Stimulated activated CD4-positive, alpha-beta T cell treated with anti-CD3 and anti-CD28 coated beads, Interleukin-4, amount 100 ng/mL, for 1 hour (primary cell): ENCODE measurements at places on chromosomes 6 and 20.
A peak's percentile ranks its signal among the peaks of the same experiment; 100 is the strongest.

GRCh38 chr20:36836591-36837269 is 39.2 kb upstream of the TLDC2 start:
- peak; percentile 51 for DNase-seq

DNA sequence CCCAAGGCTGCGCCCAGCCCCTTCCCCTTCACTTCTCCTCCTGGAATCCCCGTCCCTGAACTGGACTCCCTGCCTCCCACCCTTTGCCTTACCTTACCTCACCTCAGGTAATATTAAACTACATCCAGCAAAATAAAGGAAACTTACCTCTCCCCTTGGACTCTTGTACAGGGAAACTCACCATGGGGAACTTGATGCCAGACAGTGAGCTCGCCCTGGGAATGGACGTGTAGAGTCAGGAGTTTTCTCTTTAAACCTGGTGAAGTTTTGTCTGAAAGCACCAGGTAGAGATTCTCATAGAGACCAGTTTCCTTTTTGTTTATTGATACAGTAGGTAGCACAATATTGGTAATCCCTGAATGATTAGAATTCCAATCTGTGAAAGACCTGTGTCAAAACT is 544 bp upstream of the HLA-C start:
- DNase-seq = no peak

GRCh38 chr6:80976336-80976735 is 776.1 kb downstream of the TENT5A start:
- DNase-seq = no peak

DNA sequence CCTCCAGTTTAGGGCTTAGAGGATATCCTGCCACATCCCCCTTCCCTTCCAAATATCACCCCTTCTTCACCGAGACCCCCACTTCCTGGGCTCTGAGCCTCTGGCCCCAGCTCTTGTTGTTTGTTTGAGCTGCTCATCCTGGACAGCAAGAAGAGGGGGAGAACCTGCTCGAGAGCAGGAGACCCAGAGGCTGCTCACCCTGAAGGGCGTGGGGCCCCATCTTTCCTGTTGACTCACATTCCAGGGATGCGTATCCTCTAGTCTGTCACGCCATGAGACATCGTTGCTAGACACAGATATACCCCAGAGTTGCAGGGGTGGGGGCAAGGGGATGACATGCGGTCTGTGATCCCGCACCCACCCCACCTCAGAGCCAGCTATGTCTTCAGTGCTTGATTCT is 5.7 kb upstream of the TNXB start:
- DNase-seq = no peak

- no peak for DNase-seq
These were observed 23.8 kb downstream of the GABRR2 start for GRCh38 chr6:89291256-89291819.

DNA sequence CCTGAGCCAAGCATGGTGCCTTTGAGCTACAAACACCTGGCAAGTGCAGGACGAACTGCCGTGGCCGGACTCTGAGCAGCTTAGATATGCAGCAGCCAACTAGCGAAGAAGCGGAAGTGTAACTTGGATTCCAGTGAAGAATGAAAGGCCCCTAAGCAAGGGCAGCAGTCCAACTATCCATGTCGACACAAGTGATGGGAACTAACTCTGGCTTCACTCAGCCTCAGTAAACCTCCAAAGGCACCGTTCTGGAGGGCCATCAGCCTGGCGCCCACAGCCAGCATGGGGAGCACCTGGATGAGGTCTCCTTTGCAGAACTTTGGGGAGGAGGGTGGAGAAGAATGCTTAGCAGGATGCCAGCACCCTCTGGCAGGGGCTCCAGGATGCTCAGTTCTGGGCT is 78.4 kb upstream of the MLN start:
- DNase-seq = no peak

DNA sequence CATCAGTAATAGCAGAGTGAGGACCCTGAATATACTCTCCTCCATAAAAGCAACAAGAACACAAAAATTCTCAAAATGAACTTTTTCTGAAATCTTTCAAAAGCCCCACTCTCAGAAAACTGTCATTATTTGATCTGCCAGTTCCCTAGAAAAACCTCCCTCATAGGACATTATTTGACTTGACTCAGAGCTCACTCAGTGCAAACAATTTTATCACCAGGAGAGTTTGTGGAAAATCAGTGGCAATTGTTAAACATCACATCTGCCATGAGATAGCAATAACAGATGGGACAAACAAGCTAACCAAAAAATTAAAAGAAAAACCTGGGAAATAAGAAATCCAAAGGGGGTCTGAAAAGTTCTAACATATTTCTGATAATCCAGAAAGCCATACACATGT is 100.0 kb downstream of the ATG5 start:
- no peak for DNase-seq

- DNase-seq = no peak
These were observed 76.6 kb upstream of the VGLL2 start for GRCh38 chr6:117188627-117189201.

DNA sequence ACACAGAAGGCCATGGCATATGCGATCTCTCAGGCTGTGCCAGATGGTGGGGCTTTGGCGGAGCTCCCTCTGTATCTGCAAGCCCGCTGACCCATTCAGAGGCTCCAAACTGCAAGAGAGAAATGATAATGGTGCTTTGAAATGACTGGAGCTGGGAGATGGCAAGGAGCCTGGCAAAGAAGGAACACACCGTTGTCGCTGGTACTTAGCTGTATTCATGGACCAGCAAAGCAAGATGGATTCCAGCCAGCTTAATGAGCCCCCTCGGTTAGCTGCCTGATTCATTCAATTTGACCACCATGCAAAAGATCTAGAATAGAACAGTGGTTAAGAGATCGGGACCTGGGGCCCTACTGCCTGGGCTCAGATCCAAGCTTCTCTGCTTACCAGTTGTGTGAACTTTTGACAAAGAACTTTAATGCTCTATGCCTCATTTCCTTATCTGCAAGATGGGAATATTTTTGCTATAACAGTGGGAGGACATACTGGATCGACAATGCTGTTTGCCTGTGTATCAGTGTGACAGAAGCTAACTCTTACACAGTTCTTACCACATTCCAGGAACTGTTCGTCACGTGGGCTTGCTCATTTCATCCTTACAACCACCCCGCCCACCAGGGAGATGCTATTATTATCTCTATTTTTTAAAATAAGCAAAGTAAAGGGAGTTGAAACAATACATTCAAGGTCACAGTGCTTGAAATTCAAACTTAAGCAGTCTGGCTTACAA is 317.8 kb upstream of the SULF2 start:
- no peak for DNase-seq

DNA sequence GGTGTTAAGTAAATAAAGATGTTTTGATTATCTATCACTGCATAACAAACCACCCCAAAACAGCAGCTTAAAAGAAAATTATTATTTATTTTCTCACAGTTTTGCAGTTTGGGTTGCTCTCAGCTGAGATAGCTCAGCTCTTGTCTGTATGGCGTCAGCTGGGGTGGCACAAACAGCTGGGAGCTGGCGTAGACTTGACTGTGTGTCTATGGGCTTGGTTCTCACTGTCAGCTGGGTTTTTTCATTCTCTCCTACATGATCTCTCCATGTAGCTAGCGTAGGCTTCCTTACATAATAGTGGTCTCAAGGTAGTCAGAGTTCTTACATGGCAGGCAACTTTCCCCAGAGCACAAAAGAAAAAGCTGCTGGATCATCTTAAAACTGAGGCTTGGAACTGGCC is 6.5 kb upstream of the TMEM74B start:
- no peak for DNase-seq

DNA sequence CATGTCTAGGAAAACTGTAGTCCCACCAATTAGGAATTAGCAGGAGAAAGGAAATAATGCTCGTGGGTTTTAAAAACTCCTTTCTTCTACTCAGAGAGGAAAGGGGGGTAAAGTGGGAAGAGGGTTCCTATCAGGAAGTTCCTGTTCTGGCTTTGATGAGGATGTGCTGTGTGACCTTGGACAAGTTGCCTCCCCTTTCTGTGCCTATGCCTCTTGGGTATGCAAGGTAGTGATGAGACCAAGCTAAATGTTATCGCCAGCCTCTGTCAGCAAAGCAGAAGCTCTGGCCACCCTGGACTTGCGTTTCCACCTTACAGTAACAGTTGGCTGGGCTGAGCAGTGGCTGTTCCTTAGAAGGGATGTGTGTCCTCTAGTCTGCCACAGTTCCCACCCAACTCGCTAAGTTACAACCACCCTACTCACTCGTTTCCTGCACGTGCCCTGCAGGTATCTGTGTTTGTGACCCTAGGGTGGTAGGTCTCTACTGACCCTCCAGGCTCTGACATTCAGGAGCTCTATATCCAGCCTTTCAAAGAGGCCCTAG is 110.0 kb downstream of the PREX1 start:
- no peak for DNase-seq

GRCh38 chr20:3374296-3374695 is 33.2 kb downstream of the DNAAF9 start:
- no peak for DNase-seq

DNA sequence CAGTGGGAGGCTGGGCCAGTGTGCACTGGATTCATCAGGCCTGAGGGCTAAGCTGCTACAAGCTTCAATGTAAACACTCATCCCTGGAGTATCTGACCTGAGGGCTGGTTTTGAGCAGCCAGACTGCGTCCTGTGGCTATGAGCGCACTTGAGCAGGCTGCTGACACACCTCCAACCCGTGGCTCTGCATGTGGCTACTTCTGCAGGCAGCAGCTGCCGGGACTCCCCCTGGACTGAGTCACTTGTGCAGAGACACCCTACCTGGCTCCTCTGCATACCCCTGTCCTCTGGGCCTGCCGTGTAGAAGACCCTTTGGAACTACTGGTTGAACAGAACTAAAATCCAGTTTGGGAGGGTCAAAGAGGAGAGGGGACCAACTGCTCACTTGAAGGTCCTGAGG is 172.0 kb downstream of the SCP2D1 start:
- no peak for DNase-seq

- no peak for DNase-seq
These were observed 53.2 kb downstream of the VSTM2L start for GRCh38 chr20:37956107-37956585.

- no peak for DNase-seq
These were observed 50.8 kb downstream of the PREX1 start for GRCh38 chr20:48777005-48777404.

- no peak for DNase-seq
These were observed 417 bp downstream of the PRRT1 start for GRCh38 chr6:32151181-32151862.

- DNase-seq = no peak
These were observed 282.9 kb downstream of the KIF16B start for GRCh38 chr20:16290358-16290757.

GRCh38 chr20:59985864-59986263 is 27.6 kb downstream of the CDH26 start:
- DNase-seq = no peak

- DNase-seq = no peak
These were observed 125.8 kb downstream of the DLL1 start for GRCh38 chr6:170165085-170165470.

DNA sequence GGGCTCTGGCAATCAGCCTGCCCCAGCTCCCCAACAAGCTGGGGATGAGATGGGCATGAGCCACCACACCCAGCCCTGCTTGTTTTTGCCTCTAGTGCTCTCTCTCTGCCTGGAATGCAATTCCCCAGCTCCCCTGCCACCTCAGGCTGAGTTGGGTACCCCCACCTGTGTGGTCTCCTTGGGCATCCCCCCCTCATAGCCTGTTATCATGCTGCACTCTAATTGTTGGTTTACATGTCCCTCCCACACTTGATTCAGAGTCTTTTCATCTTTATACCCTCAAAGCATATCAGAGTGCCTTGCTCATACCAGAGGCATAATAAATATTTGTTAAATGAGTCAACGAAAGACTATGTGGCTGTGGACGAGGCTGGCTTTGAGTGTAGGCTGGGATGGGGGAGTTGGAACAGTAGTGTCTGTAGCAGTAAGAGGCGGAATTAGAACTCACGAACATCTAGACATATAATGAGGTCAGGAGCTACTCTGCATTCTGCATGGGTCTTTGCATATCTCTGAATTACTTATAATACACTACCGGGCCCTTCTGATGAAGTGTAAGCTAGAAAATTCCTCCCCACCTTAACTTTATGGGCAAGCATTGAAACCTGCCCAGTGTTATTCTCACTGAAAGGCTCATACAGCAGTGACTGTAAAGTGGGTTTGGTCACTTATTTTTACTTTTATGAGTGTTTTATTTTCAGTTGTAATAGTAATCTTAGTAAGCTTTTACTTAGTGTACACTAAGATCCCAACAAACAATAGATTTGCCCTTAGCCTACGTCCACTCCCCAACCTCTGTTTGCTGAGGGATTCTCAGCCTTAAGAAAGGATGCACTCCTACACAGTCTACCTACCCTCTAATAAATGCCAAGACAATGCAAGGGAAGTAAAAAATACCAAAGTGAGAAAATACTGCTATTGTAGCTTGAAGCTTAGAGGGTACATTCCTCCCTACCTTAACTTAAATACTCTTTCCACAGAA is 58.7 kb downstream of the EDN1 start:
- no peak for DNase-seq

GRCh38 chr20:63357921-63358905 is 2.9 kb downstream of the CHRNA4 start:
- DNase-seq = no peak

DNA sequence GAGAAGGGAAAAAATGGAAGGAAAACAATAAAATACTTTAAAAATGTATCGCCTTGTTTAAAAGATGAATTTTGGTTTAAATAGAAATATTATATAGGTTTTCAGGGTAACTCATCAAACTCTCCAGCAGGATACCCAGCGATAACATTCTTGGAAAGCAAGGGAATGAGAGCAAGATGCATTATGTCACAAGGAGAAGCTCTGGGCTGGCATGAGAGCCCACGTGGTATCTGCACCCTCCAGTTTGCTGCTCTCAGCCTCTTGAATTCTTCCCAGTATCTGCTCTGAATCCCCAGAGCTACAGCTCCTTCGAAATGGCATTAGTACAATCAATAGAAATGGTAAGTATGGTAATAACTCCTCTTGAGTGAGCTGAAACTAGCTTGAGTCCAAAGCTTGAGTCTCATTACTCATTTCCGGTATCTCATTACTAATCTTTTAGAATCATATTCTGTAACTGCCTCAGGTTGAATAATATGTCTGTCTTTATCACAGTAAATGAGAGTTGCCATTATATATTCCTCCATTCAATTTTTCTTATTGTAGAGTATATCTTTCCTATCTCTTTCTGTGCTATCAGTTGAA is 4.9 kb upstream of the TMEM242 start:
- no peak for DNase-seq

GRCh38 chr6:20936949-20937348 is 402.7 kb downstream of the CDKAL1 start:
- no peak for DNase-seq

GRCh38 chr6:99276747-99277146 is 72.7 kb downstream of the FAXC start:
- DNase-seq = no peak

DNA sequence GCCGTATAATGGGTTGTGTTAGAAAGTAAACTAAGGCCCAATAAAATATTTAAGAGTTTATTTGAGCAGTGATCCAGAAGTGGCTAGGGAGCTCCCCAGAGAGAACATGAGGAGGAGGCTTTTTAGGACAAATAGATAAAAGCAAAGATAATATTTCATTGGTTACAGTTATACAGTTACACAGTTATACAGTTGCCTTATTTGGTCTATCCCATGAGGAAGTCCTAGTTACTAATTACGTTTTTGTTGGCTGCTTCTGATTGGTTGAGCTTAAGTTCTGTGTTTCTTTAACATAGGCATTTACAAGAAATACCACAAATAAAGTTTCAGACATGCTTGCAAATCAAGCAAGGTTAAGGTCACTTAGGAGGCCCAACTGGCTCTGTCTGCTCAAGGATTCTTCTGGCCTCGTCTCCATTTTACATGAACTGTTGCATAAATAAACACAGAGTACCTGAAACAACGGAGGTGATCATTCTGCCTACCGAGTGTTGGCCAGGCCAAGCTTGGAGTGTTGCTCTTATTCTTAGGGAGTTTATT is 7.0 kb downstream of the UBD start:
- DNase-seq = no peak
